ENCODE measurements at places on chromosomes 11 and 22.

DNA sequence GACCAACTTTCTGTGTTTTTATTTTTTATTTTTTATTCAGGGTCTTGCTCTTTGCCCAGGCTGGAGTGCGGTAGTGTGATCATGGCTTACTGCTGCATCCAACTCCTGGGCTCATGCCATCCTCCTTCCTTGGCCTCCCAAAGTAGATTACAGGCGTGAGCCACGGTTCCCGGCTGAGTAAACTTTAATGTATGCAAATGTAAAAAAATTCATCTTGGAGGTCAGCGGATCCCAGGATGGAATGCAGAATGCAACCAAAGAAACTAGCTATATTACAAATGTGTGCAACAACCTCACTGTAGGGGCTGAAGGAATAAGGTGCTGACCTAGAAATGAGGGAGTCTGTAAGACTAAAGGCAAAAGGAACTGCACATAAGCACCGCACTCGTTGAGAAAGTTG lies 6.2 kb upstream of the CDK2AP2 start:
- DNase-seq: no peak

- no peak for DNase-seq
These were observed 6.0 kb upstream of the DRD2 start for GRCh38 chr11:113481226-113481625.

DNA sequence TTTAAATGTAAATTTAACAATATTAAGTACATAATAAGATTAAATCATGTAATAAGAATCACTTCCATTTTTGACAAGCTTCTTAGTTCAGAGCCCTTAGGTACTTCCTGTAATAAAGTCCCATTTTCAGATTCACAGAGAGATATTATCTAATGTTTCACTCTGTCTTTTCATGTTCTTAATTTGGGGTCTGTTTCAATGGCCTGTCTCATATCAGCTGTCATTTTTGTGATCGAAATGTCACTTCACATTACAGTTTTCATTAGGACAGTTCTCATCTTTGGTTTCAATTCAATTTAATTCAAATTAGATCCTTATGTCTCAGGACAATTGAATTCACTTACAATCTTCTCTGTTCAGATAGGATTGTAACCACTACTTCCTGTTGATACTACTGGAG lies 22.6 kb upstream of the OLFML1 start:
- no peak for DNase-seq

DNA sequence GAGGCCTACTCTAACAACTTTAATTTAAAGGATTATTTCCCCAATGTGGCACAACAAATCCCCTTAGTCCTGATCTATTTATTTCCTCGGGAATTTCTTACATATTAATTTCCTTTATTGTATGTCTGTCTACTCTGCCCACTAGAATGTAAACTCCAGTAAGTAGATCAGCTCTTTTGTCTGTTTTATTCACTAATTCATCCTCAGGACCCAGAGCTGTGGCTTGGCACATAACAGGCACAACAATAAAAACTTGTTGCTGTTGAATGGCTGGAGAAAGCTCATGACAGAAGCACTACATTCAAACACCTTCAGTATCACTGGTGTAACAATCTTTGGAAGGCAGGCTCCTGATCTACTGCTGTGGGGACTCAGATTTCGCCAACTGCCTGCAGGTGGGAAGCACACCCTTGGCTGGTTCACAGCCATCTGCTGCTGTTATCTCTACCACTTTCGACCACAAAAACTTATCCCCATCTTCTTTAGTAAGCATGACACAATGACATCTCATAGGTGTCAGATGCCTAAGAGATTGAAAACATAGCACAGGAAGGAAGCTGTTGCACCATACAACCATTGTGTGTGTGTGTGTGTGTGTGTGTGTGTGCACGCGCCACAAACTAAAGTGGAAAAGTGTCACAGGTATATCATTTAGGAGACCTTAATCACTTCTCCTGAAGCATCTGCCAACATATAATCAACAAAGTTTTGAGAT lies 11.9 kb downstream of the HIRA start:
- peak; percentile 52 for DNase-seq

- peak; percentile 10 for DNase-seq
These were observed 78.3 kb upstream of the SHISAL1 start for GRCh38 chr22:44391015-44391414.

GRCh38 chr11:97279341-97279740 lies 889.5 kb downstream of the JRKL start:
- no peak for DNase-seq

DNA sequence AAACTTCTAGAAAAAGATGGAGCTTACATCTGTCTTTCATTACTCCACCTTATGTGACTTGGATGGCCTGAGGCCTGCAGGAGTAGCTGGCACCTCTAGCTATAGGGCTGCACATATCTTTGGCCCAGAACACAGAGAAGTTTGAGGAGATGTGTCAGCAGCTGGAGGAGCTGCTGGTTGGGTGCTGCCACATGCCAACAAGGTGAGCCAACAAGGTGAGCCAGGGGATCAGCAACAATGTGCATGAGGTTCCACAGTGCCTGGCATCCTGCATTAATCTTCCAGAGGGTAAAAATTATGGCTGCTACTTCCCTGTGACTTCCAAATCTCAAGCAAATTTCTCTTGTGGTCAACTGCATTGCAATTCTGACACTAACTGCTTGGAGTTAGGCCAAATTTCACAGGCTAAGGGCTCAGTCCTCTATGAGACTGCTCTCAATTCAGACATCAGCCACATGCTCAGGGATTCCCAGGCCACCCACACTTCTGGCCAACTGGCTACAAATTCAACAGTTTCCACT lies 16.0 kb downstream of the RBM7 start:
- DNase-seq: no peak

GRCh38 chr22:22945195-22945594 lies 57.6 kb downstream of the IGLL5 start:
- no peak for DNase-seq

GRCh38 chr11:85709941-85710702 lies 24.1 kb upstream of the CCDC89 start:
- no peak for DNase-seq

- DNase-seq: no peak
These were observed 1032.8 kb downstream of the BRD1 start for GRCh38 chr22:48794906-48795305.

GRCh38 chr22:48838846-48839730 lies 988.6 kb downstream of the BRD1 start:
- DNase-seq: no peak

DNA sequence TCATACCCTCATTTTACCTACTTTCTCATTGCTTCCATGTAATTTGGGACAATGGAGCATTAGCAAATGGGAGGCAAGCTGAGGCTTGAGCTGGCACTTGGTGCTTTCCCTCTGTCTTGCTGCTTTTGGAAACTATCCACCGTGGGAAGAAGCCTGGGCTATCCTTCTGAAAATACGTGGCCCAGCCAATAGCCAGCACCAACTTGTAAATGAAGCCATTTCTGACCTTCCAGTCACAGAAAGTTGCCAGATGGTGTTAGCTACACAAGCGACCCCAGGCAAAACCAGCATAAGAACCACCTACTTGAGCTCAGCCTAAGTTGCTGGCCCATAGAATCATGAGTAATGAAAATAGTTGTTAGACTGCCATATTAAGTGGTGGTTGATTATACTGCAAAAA lies 18.5 kb upstream of the SPON1 start:
- no peak for DNase-seq

GRCh38 chr11:2653930-2654739 lies 45.7 kb downstream of the KCNQ1OT1 start:
- no peak for DNase-seq

All from CD4-positive, alpha-beta T cell treated with Interleukin-15 for 1 hour (primary cell).